SK-N-MC (cell line): ENCODE measurements at places on chromosomes 5 and 9.

- no peak for DNase-seq
These were observed 176.8 kb downstream of the NR2F1-AS1 start for GRCh38 chr5:93404246-93404645.

DNA sequence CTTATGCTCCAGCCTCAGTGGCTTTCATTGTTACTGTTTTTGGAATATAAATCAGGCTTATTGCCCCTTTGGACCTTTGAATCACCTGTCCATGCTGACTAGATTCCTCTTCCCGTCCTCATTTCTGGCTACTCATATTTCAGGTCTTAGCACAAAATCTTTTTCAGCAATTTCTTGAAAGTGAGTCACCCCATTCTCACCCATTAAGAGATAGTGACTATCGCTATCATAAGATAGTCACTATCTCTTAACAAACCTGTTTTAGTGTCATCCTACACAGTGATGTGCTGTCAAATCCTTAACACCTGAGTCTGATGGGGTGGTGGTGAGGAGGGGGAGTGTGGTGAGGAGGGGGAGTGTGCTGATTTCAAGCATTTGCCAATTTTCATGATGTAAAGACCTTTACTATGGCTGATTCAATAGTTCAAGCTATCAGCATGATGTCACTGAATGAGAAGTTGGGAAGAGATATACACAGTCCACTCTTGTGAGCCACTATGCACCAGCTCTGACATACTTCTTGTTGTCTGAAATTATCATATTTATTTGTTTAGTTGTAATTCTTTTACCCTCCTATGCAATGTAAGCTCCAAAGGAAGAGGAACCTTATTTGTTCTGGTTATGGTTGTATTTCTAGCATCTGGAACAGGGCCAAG is 95.3 kb downstream of the GRIA1 start:
- DNase-seq: no peak

- no peak for DNase-seq
These were observed 32.4 kb downstream of the GOLGA2 start for GRCh38 chr9:128243215-128244018.

DNA sequence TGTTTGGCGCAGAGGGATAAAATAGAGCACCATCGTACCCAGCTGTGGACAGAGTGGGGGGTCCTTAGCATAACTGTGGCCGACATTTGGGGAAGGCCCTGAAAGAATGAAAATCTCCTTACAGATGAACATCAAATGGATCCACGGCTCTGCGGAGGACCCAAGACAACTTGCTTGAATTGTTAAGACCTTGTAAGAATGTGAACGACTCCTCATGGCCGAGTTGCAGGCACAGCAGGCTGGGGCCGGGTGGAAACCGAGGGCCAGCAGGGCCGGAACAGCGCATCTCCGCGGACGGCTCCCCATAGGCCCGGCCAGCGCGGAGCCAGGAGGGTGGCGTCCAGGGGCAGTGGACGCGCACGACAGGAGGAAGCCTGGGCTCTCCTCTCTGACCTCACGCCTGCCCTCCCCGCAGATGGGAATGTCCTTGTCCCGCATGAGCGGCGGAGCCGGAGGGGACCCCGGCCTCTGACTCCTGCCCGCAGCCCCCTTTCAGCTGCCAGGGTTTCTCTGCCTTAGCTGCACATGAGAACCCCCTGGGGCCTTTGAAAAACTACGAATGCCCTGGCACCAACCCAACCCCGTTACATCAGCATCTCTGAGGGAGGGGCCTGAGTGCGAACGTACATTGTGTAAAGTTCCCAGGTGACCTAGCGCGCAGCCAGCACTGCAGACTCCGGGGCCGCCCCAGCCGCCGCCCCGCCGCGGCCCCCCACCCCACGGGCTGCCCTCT is 36.2 kb upstream of the PTCH1 start:
- no peak for DNase-seq

DNA sequence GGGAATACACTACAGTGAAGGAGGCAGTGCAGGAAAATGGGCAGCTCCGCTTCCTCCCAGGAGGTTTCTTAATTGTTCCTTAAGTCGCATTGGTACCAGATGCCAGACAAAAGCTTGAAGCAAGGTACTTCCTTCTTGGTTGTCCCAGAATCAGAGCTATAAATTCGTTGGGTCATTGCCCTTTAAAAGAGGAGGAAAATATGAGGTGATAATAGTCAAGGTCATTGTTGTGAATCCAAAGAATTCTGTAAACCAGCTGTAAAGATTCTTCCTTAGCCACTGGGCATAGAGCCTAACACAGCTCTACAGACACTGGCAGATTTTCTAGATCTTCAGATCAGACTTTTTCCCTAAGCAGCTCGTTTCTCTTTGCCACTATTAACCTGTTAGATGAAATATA is 444.1 kb upstream of the TLE4 start:
- no peak for DNase-seq

DNA sequence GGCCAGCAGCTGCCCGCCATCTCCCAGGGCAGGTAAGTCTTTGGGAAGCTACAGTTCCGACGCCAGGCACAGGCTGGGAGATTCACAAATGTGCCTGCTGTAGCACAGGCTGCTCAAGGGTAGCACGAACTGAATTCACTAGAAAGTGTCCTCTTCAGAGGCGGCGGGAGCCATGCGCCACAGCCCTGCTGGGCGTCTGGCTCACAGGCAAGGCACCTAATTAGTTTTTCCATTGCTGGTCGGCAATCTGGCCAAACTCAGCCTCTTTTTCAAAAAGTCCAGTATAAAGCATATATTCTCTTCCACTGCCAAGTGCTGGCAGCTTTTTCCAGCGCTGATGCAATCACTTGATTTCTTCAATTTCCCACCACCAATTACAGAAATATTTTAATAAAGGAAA is 128.9 kb upstream of the RAPGEF1 start:
- no peak for DNase-seq

DNA sequence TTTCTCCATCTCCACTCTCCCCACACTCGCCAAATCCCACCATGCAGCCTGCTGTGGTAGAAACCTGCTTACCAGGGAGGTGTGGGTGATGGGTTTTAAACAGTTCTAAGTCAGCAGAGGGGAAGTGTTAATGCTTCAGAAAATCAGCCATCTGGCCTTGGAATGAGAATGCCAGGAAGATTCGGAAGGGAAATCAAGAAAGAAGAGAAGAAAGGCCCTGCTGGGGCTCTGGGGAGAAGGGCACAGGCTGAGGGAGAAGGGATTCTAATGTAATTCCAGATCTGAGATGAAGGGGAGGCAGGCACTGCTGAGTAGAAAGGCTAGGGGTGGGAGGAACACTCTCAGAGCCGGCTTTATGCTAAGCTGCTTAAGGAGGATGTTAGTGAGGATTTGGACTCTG is 434.7 kb upstream of the DMAC1 start:
- no peak for DNase-seq

DNA sequence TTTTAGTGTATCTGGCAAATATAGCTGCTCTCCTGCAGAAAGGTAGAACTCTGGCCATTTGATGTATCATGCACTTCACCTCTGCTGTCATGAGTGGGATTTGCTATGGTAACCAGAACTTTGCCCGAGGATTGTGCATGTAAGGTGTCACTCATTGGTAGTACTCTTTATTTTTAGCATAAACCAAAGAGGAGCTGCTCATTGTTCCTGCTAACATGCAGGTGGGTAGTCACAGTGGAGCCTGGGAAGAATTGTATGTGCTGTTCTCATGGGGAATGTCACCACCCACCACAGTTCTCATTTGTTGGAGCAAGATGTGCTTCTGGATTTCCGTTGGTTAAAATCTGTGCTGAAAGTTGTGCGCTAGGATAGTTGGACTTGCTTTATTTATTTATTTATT is 12.3 kb downstream of the PDZD2 start:
- DNase-seq: no peak

GRCh38 chr5:123735384-123735783 is 223.4 kb downstream of the CSNK1G3 start:
- DNase-seq: no peak

GRCh38 chr9:126690431-126691051 is 76.8 kb downstream of the LMX1B start:
- DNase-seq: no peak

GRCh38 chr5:62964428-62964827 is 385.8 kb downstream of the LRRC70 start:
- DNase-seq: no peak

DNA sequence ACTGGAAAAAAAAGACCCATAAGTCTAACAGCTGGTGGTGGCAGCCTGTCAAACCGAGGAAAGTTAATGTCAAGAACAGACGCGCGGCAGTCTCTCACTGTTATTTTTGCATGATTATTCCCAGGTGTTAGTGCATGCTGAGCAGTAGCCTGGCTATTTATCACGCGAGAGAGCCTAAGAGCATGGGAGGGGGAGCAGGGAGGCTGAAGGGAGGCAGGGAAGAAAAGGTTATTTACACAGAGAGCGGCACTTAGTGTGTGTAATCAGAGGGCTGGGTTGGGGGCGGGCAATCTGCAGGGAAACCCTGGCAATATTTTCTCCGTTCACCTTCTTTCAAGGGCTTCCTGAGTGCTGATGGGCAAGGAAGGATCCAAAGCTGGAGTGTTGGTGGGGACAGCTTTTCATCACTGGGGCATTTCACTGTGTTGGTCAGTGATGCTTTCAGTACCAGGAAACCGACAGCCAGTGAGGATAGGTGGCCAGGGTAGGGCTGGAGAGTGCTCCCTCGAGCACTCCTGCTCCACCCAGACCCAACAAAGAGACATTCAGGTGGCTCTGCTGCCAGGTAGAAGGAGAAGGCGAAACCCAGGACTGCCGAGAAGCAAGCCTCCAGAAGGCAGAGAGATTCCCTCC is 39.6 kb downstream of the ZNF608 start:
- no peak for DNase-seq

DNA sequence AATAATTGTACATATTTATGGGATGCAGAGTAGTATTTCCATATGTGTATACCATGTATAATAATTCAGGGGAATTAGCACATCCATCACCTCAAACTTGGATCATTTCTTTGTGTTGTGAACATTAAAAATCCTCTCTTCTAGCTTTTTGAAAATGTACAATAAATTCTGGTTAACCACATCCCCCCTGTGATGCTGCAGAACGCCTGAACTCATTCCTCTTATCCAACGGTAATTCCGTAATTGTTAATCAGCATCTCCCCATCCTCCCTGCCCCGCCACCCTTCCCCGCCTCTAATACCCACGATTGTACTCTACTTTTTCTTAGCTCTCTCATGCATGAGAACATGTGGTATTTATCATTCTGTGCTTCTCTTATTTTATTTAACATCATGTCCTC is 127.7 kb upstream of the ANKRD55 start:
- DNase-seq: no peak

GRCh38 chr9:19456996-19457692 is 48.3 kb downstream of the ACER2 start:
- peak; percentile 51 for DNase-seq

- no peak for DNase-seq
These were observed 12.7 kb upstream of the SLC36A1 start for GRCh38 chr5:151434570-151435237.

GRCh38 chr9:117354244-117354847 is 60.5 kb downstream of the ASTN2 start:
- no peak for DNase-seq

- DNase-seq: no peak
These were observed 54.4 kb downstream of the ENTREP1 start for GRCh38 chr9:69379270-69379982.

DNA sequence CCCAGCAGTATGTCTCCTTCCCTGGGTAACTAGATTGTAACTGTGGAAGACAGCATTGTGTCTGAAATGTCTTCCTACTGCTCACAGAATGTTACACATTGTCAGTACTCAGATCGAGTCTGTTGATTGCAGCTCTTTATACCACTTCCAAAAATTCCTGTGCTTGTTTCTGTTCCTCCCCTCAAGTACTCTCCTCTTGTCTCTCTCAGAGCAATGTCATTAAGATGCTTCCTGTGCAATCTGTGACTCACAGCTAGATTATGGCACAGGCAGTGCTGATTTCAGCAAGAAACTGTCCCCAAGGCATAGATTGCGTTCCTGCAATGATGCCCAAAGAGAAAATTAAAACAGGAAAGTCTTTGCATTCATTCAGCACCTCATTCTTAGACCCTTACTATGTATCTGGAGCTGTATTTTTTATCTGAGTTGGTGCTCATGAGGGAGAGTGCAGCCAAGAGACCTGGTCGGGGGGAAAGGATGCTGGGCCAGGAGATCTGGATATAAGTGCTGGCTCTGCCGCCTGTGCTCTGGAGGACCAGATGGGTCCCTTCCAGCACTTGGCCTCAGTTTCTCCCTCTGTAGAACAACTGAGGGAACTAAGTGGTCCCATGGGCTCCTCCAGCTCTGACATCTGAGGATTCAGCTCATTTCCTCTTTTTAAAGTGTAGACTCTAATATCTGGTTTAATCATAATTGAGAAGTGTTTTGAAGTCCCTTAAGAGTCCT is 40.8 kb upstream of the GNPDA1 start:
- peak; percentile 98 for DNase-seq

DNA sequence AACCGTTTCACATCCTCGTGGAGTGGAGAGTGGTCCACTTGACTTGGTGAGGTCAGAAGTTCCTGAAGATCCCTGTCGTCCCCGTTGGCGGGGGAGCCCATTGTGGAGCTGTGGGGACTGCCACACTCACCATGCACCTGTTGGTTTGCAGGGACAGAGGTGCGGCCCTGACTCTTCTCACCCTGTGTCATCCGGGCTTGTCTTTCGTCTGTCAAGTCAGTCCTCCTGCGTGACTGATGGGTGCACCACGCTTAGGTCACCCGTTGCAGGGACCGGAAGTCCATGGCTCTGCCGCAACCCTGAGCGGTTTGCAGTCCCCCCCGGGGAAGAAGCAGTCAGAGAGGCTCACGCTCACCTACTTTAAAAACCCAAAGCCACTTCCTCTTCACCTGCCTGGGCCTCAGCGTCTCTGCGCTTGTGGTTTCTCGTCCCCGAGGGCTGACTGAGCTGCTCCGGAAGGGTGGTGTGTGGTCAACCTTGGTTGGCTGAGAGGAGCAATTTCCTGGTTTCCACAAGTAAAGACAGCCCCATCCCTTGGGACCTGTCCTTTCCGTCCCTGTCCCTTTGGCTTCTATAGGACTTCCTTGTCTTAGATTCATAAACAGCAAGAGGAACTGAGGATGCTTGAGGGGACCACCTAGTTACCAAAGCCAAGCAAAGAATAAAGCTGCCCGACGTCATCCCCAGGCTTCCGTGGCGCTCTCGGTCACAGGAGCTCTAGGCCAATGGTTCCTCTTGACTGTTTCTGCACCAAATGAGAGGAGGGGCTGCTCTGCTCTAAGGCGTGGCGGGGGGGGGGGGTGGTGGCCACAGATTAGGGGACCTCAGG is 53.2 kb downstream of the USP20 start:
- DNase-seq: no peak

- DNase-seq: no peak
These were observed 28.7 kb downstream of the EXOC3 start for GRCh38 chr5:471750-472058.

- no peak for DNase-seq
These were observed 441.1 kb downstream of the SEMA5A start for GRCh38 chr5:9104571-9105339.

DNA sequence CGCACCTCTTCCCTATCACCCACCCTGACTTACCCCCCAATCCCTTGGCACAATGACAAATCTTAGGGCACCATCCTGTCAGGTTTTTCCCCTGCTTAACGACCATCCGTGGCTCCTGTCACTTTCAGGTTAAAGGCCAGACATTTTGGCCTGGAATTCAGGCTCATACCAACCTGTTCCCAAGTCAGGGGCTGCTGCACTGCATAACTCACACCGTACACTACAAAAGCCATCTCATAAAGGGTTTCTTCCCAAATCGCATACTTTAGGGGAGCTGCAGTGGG is 7.5 kb upstream of the AKNA start:
- DNase-seq: no peak
